ENCODE measurements at places on chromosomes 12 and 14. TPM values are rescaled to one million over a fixed set of nuclear protein-coding genes. Genes with fewer than 3 reads are reported as not detected.

DNA sequence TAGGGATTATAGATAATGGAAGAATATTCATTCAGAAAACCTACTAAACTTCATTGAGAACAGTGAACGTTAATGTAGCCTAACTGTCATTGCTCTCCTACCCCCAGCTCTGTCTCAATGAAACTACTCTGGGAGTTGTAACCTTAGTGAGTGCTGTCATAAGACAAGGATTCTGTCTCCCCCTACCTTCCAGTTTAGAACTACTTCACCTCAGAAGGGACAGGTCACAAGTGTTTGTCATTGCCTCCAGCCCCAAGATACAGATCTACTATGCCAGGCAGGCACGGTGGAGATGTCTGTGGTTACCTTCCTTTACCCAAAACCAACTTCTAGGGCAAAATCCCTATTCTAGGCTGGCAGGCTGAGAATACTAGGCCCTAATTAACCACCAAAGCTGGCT is 833.1 kb upstream of the SEL1L start:
- DNase-seq = no peak

- DNase-seq = no peak
Measured at GRCh38 chr12:6071589-6071988, 52.9 kb downstream of the VWF start.

DNA sequence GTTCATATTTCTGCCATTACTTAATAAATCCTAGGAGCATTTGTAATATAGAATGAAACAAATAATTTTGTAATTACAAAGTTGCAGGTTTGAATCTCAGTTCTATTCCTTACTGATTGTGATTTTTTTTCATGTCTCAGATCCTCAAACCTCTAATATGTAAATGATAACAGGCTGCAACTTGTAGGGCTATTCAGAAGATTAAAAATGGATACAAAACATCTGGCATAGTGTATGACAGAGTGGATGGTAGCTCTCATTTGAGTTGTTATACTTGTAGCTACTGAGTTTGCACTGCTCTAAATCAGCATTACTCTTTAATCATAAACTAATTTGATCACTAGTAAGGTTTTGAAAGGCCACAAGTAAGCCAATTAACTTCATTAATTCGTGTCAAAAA is 406.3 kb upstream of the MGAT4C start:
- no peak for DNase-seq

DNA sequence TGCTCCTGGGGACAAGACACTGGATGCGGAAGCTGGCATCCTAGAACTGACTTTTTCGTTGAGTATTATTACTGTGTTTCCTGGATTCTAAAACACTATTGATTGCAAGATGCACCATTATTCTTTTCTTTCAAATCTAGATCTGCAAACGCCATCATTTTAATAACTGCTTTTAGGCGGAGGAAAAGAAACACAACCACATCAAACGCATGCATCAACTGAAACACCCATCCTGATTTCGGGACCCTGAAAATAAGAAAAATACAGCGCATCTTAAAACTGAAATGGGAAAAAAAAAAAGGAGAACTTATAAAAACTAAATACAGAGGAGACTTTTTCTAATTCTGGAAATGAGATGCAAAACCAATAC is 103.7 kb upstream of the MAX start:
- no peak for DNase-seq

DNA sequence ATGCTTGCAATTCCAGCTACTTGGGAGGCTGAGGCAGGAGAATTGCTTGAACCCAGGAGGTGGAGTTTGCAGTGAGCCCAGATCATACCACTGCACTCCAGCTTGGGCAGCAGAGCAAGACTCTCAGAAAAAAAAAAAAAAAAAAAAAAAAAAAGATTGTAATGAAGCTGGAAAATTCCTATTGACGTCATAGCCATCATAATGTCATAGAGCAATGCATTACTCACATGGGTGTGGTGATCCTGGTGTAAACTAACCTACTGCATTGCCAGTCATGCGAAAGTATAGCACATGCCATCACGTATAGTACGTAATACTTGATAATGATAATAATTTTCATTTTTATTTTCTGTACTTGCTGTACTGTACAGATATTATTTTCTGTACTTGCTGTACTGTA is 42.7 kb upstream of the NID2 start:
- DNase-seq = no peak

DNA sequence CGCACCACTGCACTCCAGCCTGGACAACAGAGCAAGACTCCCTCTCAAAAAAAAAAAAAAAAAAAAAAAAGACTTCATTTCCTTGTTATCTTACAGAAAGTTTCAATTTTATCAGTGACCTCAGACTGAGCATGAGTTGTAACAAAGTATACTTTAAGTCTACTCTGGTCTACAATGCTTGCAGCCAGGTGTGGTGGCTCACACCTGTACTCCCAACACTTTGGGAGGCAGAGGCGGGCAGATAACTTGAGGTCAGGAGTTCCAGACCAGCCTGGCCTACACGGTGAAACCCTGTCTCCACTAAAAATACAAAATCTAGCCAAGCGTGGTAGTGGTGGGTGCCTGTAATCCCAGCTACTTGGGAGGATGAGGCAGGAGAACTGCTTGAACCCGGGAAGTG is 18.0 kb downstream of the HNRNPC start:
- DNase-seq = no peak

GRCh38 chr12:29547151-29547632 is 49.7 kb upstream of the OVCH1 start:
- no peak for DNase-seq

- DNase-seq = no peak
Measured at GRCh38 chr12:81757731-81758365, 1.3 kb downstream of the PPFIA2 start.

DNA sequence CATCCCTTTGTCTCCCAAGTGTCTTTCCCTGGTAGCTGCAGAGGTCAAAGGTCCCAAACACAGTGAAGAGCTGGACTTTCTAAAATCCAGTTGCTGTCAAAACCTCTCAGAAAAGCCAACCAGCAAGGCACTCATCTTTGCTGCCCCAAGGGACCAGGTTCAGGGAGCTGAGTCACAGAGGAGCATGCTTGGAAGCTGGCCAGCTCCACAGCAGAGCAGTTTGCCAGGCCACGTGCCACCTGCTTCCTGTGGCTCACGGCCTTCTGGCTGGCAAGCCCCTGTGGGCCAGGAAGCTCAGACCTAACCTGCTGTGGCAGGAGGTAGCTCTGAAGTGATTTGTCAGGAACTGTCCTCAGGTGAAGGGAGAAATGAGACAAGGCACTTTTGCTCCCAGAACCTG is 3.6 kb downstream of the ISCU start:
- peak; percentile 52 for DNase-seq

DNA sequence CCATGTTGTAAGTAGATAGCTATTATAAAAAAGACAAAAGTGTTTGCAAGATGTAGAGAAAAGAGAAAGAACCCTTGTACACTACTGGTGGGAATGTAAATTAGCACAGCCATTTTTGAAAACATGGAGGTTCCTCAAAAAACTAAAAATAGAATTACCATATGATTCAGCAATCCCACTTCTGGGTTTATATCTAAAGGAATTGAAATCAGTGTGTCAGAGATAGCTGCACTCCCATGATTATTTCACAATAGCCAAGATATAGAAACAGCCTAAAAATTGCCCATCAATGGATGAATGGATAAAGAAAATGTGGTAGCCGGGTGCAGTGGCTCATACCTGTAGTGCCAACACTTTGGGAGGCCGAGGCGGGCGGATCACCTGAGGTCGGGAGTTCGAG is 9.2 kb downstream of the PSMC6 start:
- DNase-seq = no peak

GRCh38 chr14:54325766-54326165 is 71.0 kb upstream of the CDKN3 start:
- DNase-seq = no peak

DNA sequence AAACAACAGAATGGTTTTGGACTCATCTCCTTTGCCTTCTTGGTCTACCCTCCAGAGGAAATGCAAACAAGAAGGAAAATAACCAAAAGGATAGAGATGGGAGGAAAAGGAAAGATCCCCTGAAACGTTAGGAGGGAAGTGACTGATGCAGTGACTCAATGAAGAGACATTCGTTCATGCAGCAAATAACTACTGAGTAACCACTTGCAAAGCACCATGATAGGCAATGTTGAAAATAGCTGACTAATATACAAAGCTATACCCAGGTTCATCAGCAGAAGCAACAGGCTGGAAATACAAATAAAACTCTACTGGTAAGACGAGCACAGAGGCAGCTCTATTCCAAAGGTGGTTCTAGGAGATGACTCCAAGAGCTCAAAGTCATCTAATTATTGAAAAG is 41.8 kb downstream of the R3HDM2 start:
- no peak for DNase-seq

Gene SLC11A2
- total RNA-seq = 21.2 TPM

Gene DNAI7
- not detected for total RNA-seq

Gene TMEM229B
- 2.9 TPM for total RNA-seq

Gene MBIP
- total RNA-seq = 11.0 TPM

Gene KRT5
- not detected for total RNA-seq

Gene CD163L1
- total RNA-seq = 1.8 TPM

Gene C12orf75
- total RNA-seq = 81.8 TPM
